ENCODE measurements at places on chromosomes 3 and 15.
A peak's percentile ranks its signal among the peaks of the same experiment; 100 is the strongest.

GRCh38 chr3:52095990-52096775 is 39.8 kb upstream of the DUSP7 start:
- DNase-seq: no peak

GRCh38 chr3:27253831-27254230 is 115.4 kb downstream of the NEK10 start:
- no peak for DNase-seq

GRCh38 chr3:73052857-73053256 is 8.6 kb upstream of the EBLN2 start:
- DNase-seq: no peak

DNA sequence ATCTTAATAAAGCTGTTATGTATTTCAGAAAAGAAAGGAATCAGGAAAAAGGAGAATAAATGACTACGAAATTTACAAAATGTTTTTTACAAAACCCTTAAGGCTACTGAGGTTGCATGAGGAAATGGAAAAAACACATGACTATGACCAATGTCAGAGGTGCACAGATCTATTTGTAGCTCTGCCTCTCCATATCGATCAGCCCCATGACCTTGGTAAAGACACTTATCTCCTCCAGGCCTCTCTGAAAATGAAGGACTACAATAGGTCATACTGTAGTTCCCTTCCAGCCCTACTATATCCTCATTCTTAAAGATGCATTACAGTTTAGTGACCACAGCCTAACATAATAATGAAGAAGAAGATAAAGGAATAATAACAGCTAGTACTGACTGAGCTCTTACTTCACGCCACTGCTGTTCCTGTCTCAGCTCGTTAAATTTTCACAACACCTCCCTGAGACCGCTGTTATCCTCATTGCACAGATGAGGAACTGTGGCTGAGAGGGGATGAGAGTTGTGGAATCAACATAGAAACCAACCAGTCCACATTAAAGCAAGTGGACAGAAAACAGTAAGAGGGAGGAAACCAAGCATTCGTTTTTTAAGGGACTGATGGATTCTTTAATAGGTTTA is 163.2 kb downstream of the MAGI1 start:
- no peak for DNase-seq

DNA sequence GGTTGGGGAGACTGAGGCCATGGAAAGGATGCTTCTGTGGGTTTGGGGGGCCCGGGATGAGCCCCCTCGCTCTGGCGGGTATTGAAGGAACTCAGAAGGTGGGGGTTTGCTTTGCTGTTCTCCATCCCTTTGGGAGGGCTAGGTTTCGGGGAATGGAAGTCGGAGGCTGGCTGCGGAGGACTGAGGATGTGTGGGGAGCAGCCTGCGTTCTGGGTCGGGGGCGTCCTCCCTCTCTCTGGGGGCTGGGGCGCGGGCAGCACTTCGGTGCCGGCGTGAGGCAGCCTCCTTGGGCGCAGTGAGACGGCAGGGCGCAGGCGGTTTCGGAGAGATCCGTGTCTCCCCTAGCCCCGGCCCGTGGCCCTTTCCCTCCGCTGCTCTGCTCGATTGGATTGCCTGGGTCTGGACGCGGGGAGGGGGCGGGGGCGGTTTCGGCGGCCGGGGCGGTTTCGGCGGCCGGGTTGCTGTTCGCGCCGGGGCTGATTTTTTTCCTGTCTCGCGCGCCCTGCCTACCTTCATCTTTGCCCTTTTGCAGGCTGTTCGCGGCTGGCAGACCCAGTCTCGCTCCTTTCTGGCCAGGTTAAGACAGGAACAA is 1.4 kb downstream of the PTPRG start:
- no peak for DNase-seq

DNA sequence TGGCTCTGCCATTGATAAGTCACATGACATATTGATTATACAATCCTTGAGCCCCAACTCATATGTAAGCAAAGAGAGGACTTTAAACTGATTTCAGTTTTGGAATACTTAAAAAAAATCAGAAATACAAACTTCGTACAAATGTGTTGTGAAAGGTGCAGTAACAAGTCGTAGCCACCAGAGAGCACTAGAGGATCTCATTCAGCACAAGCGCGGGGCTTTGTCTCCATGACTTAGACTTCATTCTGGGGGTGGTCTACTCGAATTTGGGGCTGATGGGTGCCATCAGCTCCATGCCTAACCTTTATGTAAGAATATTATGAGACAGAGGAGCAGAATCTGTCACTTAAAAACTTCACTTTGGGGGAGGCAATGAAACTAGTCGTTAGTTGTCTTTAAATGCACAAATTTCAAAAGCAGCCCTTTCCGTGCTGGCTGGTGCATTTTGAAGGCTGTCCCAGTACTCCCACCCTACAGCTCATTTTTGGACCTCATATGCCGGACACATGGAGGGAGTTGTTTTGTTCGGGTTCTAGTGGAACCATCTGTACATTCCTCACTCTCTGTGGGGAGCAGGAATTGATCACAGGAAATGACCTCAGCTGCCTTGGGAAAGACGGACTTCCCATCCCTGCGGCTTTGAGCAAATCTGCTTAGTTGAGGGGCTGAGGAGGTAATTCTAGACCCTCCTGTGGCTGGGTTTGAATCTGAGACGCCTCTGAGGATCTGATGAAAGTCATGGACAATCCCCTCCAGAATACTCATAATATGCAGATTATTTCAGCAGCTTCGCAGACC is 27.5 kb upstream of the MASP1 start:
- no peak for DNase-seq

- DNase-seq: peak; percentile 79
Observed at GRCh38 chr3:184338511-184338945, 1.1 kb downstream of the FAM131A start.

DNA sequence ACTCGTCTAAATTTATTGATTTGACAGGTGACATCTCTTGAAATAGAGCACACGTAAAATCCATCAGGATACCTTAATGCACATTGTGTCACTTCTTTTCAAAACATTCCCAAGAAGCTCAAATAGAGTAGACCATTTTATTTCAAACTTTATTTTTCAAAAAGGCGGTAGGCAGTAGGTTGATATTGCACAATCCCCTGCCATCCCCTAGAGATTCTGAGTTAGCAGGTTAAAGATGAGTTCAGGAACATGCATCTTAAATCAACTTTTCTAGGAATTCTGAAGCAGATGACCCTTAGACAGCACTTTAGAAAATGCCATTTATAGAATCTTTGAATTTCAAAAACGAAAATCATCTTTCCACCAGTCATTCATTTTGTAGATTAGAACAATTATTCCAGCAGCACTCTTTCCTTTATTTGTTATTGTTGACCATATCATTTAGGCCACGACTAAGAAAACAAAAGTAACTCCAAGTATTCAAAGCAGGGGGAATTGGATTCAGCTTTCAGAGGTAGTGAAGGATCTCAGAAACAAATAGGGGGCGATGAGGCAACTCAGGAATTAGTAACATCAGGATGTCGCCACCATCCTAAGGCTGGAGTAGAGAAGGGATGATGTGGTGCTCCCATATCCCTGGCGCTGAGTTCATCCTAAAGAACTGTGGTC is 198.2 kb upstream of the MCTP2 start:
- DNase-seq: no peak
